ENCODE measurements at places on chromosomes 4 and X. TPM values are rescaled to one million over a fixed set of nuclear protein-coding genes. Genes with fewer than 3 reads are reported as not detected.

Gene PCDH10
- 0.09 TPM for total RNA-seq

Gene C4orf54
- not detected for total RNA-seq

Gene GAGE12E
- total RNA-seq = not detected

Gene RAI2
- total RNA-seq = 0.18 TPM

Gene CXCL5
- 59.0 TPM for total RNA-seq

Gene NDP
- not detected for total RNA-seq

Gene WWC2
- 17.0 TPM for total RNA-seq

Gene BANK1
- total RNA-seq = 0.89 TPM

Gene PAGE2
- not detected for total RNA-seq

Gene ADH1B
- not detected for total RNA-seq

Gene PHEX
- total RNA-seq = 0.29 TPM

Gene DCAF12L1
- total RNA-seq = not detected

Gene ZNF182
- total RNA-seq = 3.7 TPM

Gene MRFAP1
- 257 TPM for total RNA-seq

Gene PIR
- 54.4 TPM for total RNA-seq

Gene MAOA
- 0.49 TPM for total RNA-seq

Gene RASL11B
- not detected for total RNA-seq

Gene NRK
- total RNA-seq = not detected

Gene UBA1
- total RNA-seq = 189 TPM

Gene NEUROG2
- total RNA-seq = not detected

Gene HTT-AS
- not detected for total RNA-seq

Gene RAB9B
- 0.05 TPM for total RNA-seq

Gene AFF2
- total RNA-seq = not detected

Gene TCEAL6
- not detected for total RNA-seq

Gene SMIM14
- 21.8 TPM for total RNA-seq

Gene F8A3
- 0.65 TPM for total RNA-seq

Gene STK26
- total RNA-seq = 9.6 TPM

Gene VCX2
- total RNA-seq = not detected

Gene SASH3
- total RNA-seq = not detected

Gene ADGRL3
- total RNA-seq = 0.03 TPM

Gene MAGEB10
- total RNA-seq = not detected

Gene MAGEB1
- total RNA-seq = not detected

Gene PSMD10
- 80.8 TPM for total RNA-seq

Gene ERVMER34-1
- 1.2 TPM for total RNA-seq

Gene NCAPG
- 26.3 TPM for total RNA-seq

Gene FREM3
- not detected for total RNA-seq

Gene TCEAL4
- total RNA-seq = 110 TPM

Gene HUWE1
- total RNA-seq = 78.4 TPM

Gene CAPN6
- not detected for total RNA-seq

Gene PCDH19
- 0.05 TPM for total RNA-seq

Gene UCHL1
- 906 TPM for total RNA-seq

Gene ADRA2C
- 10.2 TPM for total RNA-seq

Gene PABPC4L
- total RNA-seq = 0.16 TPM

Gene REPS2
- 0.89 TPM for total RNA-seq

Gene ATP6AP2
- total RNA-seq = 126 TPM

Gene FRMD7
- not detected for total RNA-seq

Gene SFRP2
- not detected for total RNA-seq

Measured in A549 treated with DMSO at 1 μM for 4 hours (cell line).